NCI-H446 (cell line): ENCODE measurements at places on chromosomes 12 and 14.

- no peak for DNase-seq
Observed at GRCh38 chr12:120200364-120200800, 529 bp downstream of the RPLP0 start.

GRCh38 chr12:29148596-29148910 is 525 bp upstream of the FAR2 start:
- peak; percentile 50 for DNase-seq

DNA sequence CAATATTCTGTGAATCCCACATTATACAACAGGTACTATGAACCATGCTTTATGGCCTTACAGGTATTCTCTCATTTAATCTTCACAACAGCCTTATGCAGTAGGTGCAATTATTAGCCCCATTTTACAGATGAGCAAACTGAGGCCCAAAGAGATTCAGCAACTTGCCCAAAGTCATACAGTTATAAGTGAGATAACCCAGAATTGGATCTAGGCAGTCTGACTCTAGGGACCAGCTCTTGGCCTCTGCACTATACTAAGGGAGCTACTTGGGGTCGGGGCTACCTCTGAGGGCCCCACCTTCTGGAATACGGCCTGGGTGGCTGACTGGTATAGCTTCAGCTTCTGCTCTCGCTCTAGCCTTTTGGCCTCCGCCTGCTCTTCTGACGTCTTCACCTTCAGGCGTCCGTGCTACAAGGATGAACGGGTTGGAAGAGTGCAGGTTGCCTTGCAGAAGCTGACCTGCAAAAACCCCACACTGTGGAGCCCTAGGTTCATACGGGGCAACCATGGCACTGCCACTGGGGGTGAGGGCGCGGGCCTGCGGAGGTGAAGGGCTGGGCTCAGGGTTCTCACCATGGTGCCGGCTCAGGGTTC is 762 bp downstream of the RABGGTA start:
- no peak for DNase-seq

GRCh38 chr14:69632164-69632563 is 20.8 kb downstream of the SUSD6 start:
- no peak for DNase-seq

DNA sequence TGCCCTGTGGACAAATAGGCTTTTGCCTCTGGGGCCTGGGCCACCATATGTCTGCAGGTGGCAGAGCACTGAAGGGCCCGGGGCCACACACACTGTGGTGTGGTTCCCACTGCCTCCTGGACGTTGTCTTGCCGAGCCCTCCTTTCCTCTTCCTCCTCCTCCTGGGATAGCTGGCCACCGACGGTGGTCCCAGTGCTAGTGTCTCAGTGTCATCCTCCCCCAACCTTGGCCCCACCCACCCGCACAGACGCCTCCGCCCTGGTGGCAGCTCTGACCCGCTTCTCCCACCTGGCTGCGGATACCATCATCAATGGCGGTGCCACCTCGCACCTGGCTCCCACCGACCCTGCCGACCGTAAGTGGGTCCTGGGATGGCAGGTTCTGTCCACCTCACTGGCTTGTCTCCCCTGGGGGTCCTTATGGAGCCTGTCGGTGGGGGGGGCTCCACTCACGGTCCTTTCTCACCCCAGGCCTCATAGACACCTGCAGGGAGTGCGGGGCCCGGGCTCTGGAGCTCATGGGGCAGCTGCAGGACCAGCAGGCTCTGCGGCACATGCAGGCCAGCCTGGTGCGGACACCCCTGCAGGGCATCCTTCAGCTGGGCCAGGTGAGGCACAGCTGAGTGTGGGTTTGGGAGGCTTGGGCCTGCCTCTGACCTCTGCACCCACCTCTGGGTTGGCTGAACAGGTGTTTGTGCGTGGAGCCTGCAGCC is 23.5 kb downstream of the HIP1R start:
- DNase-seq: no peak

GRCh38 chr14:79186523-79186922 is 1016.4 kb downstream of the NRXN3 start:
- no peak for DNase-seq

GRCh38 chr14:103094406-103095209 is at the start of gene EXOC3L4:
Gene EXOC3L4 (plus strand): TSS chr14:103094725. CDS start chr14:103100220, 5,495 bp downstream.
- DNase-seq: no peak

DNA sequence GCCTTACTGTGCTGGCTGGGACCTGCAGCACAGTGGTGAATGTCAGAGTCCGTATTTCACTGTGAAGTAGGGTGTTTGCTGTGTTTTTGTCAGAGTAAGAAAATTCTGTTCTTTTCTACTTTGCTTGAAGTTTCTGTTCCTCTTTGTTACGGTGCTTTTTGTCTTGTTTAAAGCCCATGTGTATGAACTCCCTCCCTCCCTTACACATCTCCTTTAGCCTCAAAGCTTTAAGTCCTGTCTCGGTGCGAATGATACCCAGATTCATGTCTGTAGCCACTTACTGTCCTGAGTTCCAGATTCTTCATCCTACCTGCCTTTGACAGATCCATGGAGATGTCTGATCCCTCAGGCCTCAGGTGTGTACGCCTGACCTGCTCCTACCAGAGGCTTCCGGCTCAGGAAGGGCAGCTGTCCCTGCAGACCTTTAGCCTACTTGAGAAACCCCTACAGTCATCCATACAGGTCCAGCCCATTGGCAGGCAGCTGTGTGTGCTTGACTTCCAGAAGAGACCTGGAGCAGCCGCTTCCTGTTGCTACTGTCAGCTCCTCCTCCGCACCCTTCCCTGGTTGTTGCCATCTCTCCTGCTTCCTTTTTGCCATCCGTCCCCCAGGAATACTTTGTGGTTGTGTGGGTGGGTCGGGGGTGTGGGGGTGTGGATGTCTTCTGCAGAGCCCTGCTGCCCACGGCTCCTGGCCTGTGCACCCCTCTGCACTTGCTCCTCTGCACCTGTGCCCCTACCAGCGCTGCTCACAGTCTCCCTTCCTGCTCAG is 72.9 kb downstream of the DDX51 start:
- no peak for DNase-seq

DNA sequence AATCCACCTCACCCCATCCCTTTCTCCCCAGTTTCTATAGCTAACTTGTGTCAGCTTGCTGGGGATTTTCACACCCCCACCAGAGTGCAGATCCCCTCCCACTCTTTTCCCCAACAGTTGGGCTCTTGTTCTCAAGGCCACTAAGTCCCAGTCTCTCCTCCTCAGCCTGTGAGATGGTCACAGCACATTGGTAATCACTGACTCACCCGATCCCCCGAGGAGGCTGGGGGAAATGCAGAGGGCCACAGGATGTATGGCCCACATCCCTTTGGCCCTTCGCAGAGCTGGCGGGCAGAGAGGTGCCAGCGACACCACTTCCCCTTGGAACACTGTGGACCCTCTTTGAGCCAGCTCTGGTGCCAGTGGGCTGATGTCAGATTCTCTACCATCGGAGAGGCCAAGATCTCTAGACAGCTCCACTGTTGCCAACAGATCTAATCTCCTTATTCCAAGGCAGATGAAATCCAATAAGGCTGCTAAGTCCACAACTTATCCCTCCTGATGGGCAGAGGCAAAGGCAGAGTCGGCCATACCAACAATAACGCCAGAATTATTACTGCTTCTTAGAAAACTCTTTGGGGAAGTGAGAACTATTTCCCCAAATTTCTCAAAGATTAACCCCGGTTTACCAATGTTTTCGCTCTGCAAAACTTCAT is 1.6 kb downstream of the FMNL3 start:
- DNase-seq: no peak

DNA sequence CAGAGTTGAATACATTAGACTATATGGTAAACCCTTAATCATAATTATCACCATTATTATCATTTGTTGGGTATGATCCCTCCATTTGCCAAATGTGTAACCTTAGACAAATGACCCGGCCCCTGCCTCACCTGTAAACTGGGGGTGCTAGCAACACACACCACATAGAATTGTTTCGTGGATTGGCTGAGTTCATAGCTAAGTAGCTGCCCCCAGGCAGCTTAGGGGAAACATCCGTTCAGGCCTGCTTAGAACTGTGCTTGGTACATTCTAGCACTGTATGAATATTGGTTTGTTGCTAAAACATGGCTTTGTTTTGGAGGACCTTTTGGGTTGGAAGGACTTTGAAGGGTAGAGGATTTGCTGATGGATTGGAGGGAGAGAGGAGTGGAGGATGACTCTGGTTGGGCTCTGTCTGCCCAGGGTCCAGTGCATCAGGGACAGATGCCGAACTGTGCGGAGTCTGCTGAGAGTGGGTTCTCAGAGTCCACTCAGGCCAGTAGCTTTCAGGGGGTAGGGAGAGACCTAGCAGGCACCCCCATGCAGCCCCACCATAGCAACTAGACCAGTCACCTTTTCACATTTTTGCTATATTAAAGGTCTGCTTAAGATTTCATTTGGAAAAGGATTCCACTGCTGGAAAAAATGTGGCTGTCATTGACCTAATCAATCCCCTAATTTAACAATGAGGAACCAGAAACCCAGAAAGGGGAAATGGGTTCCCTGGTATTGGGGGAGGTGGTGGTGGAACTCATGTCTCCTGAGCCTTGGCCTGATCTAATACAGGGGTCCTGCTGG is 2.2 kb downstream of the RIN3 start:
- DNase-seq: no peak

DNA sequence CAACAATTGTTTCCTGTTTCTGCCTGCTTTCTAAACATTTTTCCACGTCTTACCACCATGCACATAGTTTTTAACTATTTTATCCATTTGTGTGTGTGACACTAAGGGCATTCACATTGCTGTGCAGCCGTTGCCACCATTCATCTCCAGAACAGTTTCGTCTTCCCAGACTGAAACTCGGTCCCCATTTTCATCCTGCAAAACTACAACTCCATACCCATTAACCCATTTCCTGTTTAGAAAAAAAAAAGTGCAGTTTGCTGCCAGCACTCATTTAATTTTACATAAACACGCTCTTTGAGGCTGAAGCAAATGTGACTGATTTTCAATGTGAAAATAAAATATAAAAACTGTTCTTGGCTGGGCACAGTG is 15.5 kb downstream of the UBC start:
- DNase-seq: no peak

GRCh38 chr12:128091101-128091720 is 175.8 kb upstream of the TMEM132C start:
- no peak for DNase-seq

DNA sequence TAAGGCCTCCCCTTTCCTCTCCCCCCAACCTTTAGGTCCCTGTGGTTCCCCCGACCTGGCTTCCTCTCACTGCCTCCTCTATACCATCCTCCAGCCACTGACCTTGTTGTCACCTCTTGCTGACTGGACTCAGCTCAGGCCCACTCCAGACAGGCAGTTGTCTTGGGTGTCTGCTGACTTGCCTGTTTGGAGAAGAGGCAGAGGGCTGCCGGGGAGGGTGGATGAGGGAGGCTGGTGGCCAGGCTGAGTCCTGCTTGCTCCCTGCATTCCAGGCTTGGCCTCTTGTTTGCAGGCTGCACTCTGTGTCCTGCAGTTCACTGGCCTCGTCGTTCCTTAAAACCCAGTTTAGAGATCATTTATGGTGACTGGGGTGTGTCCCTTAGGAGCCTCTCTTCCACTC is 31.0 kb upstream of the RD3L start:
- no peak for DNase-seq

DNA sequence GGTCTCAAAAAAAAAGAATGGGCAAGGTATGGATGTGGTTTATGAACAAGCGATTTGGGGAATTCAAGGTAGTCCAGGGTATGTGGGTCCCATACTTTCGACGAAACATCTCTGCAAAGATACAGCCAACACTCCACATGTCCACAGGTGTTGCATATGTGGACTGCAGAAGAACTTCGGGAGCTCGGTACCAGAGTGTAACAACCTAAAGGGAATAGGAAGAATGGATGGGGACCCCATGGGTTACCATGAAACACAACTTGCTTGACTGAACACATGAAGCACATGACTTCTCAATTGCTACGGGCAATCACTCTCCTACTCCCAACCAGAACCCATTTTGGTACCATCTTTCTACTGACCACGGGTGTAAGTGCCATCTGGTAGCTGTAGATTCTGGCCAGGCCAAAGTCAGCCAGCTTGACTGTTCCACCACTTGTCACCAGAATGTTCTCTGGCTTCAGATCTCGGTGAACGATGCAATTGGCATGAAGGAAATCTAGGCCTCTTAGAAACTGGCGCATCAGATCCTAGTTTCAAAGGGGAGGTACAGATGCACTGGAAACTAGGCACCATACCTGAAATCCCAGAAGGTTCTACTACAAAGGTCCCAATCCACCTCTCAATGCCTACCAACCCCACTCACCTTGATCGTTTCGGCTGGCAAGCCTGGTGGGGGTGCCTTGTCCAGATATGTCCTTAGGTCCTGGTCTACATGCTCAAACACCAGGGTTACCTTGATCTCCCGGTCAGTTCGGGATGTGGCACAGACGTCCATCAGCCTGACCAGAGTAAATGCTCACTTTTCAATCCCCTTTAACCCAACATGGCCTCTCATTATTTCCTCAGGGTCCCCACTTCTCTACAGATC is 1.3 kb downstream of the CDK4 start:
- no peak for DNase-seq

- no peak for DNase-seq
Observed at GRCh38 chr12:112978163-112979040, at the start of gene OAS2. Gene OAS2 (plus strand): TSS chr12:112978519. CDS start chr12:112978609, 90 bp downstream.

DNA sequence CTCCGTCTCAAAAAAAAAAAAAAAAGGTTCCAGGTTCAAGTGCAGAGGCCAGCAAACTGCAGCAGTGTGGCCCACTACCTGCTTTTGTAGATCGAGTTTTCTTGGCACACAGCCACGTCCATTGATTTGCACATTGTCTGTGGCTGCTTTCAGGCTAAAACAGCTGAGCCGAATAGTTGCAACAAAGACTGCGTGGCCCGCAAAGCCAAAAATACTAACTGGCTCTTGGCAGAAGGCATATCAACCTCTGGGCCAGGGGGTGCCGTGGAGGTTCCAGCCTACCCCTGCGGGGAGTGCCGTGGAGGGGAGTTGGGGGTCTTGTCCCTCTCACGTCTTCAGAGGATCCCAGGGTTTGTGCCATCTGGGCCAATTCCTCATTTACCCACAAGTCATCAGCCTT is 170.1 kb downstream of the ADGRD1 start:
- no peak for DNase-seq

GRCh38 chr12:24821691-24822090 is 127.2 kb downstream of the BCAT1 start:
- DNase-seq: no peak

- DNase-seq: no peak
Observed at GRCh38 chr12:117228239-117228638, 38.0 kb upstream of the FBXO21 start.

GRCh38 chr14:38592764-38593442 is 337.0 kb upstream of the CLEC14A start:
- peak; percentile 42 for DNase-seq

DNA sequence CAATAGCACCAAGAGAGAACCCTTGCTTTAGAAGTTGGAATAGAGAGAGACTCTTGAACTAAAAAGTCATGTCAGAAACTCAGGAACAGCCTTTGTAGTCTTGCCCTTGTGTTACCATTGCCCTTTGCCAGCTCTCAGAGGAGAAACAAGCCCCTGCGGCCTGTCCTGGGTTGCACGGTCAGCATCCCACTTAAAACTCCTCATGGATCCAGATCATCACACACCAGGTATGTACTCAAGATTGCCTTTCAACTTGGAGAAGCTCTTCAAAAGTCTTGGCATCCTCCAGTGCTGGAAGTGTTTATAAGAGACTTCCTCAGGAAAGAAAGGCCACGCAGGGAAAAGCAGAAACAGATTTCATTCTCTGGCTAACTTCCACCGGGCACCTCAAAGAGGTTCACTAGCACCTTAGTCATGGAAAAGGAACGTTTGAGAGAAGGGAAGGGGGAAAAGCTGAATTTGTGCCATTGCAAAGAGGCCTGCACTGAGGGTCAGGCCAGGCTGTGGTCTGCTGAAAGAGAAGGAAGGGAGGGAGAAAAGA is 594.2 kb downstream of the MED13L start:
- DNase-seq: no peak

- no peak for DNase-seq
Observed at GRCh38 chr12:31558521-31558920, 32.4 kb downstream of the DENND5B start.

- DNase-seq: no peak
Observed at GRCh38 chr14:89672636-89673511, 255.8 kb upstream of the FOXN3 start.
